ENCODE measurements at places on chromosomes 6 and 20.

DNA sequence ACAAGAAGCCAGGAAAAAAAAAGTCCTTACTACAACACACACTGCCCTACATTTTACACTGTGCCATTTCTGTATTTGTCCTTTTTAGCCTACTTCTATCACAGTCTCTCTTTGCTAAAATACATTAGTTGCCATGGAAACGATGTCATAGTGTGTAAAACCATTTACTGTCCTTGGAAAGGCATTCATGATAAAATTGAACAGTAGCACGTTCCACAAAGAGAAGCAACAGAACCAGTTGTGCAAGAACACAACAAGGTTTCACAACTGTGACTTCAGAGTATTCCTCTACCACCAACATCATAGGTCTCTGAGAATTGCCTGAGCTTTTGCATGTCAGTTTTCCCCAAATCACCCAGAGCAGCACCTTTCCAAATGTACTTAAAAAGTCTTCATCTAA, 20.5 kb downstream of the FYN start:
- no peak for DNase-seq

DNA sequence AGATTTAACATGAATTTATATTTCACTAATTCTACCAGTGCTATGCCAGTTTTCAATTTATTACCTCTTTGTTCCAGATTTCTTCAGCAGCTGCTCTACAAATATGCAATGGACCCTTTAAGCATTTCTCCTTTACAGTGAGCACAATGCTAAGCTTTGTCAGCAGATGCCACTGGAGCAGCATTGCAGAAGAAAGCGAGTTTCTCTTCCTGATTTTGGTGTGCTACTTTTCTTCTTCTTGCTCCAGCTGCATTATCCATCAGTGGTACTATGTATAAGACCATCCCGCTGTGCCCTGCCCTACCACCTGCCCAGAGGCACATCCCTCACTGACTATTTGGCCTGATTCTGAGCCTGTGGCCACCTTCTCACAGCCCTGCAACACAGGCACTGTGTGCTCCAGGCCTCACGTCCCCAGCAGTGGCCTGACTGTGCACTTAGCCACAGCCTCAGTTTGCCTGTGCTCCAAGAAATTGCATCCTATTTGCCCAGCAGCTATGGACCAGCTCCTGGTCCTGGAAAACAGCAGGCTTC, 84.1 kb downstream of the TNFAIP3 start:
- DNase-seq = no peak

GRCh38 chr20:50624351-50625016, 66.9 kb downstream of the RIPOR3 start:
- no peak for DNase-seq

- no peak for DNase-seq
Observed at GRCh38 chr6:121491576-121491975, 56.1 kb downstream of the GJA1 start.

DNA sequence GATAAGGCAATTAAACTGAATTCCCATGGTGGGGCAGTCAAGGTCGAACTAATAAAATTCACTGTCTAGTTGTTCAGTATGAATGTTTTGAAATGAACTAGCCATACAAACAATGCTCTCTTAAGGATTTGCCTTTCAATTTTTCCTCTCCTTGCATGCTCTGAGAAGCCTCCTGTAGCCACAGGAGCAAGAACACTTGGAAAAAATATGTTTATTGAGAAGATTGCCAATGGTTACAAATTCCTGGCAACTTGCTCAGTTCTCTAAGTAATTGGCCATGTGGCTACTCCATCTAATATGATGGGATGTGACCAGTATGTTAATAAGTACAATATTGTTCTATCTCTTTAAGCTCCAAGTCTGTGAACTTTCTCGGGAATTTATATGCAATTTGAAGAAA, 49.4 kb downstream of the FUT9 start:
- DNase-seq = no peak

GRCh38 chr6:151022492-151022891, 157.0 kb downstream of the MTHFD1L start:
- no peak for DNase-seq

- no peak for DNase-seq
Observed at GRCh38 chr6:138107752-138108592, 753 bp upstream of the PERP start.

Data from EL (cell line).